ENCODE measurements at places on chromosomes 5 and 9.

DNA sequence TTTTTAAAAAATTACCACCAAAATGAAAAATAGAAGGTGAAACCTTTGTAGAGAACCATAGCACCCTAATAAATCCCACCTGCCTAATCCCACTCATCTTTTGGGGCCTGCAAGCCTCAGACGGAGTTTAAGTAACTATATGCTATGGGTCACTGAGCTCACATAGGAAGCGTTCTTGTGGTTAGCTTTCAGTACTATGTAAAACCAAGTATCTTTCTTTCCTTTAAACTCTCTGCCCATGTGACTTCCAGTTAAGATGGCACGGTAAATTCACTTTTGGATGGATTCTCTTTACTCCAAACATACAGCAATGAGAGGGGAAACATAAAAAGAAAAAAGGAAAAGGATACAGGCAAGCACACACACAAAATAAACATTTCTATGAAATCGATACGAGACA lies 50.9 kb downstream of the FANCC start:
- DNase-seq: no peak

- DNase-seq: no peak
These were observed 4.3 kb upstream of the ACER2 start for GRCh38 chr9:19404283-19405075.

DNA sequence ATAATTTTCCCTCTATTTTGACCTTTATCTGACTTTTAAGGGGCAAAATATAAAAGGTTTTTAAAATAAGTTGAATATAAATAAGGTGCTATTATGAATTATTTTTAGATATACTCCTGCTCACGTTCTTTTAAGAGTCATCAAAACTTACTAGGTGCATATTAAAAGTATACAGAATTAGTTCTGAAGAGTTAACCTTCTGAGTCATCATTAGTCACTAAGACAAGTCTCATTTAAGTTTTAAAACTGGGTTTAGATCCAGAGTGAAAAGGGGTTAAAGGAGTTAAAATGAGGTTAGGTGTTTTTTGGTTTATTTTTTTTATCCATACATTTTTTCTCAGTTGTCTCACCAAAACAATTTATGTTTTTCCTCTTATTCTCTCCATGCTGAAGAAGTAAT lies 41.7 kb downstream of the SMIM15 start:
- DNase-seq: no peak

- DNase-seq: no peak
These were observed 333.3 kb downstream of the SEMA5A start for GRCh38 chr5:9212605-9213004.

DNA sequence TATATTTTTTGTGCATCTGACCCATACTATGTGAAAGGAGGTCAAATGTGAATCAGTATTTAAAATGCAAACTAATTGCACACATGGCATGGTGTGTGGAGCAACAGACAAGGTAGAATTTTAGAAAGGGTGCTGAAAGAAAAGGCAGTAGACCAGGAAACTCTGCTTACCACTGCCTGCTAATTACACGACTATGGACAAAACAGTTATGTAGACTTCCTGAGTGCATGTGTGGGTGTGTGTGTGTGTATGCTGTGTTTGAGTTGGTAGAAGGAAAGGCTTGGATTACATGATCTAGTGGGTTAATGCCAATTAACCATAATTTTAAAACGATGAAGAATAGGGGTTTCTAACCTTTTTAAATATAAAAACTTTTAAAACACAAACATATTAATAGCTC lies 349.9 kb downstream of the SH3GL2 start:
- no peak for DNase-seq

GRCh38 chr5:169374761-169375160 lies 73.8 kb upstream of the SLIT3 start:
- DNase-seq: no peak

DNA sequence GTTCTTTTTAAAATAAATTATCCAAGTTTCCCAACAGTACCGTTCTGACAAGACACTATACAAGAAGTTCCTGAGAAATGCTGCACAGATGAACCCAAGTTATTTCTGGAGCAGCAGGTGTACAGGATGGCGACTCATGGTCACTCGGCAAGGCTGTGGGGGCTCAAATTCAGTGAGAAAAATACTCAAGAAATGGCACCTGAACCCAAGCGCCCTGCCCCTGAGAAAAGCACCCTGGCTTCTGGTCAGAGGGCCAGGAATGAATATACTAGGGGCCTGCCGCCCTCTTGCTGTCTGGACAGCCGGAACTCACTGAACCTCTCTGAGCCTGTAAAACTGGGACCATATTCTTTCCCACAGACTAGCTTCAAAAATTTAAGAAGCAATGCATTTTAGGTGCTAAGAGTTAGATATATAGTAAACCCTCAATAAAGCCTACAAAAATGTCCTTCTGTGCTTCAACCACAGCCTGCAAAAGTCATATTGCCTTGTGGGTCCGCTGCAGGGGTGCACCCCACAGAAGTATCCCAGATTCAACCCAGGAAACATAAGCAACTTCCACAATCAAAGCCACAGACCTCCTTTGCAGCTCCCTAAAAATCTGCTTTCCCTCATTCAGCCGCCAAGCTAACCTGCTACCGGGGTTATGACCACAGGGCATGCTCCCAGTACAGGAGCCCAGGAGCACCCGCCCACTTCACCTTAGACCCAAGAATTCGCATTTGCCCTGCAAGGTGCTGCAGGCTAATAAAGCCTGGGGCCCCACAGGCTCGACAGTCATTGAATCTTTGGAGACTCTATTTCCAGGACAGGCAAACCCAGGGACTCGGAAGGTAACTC lies 1.4 kb downstream of the RAPGEF1 start:
- DNase-seq: no peak

DNA sequence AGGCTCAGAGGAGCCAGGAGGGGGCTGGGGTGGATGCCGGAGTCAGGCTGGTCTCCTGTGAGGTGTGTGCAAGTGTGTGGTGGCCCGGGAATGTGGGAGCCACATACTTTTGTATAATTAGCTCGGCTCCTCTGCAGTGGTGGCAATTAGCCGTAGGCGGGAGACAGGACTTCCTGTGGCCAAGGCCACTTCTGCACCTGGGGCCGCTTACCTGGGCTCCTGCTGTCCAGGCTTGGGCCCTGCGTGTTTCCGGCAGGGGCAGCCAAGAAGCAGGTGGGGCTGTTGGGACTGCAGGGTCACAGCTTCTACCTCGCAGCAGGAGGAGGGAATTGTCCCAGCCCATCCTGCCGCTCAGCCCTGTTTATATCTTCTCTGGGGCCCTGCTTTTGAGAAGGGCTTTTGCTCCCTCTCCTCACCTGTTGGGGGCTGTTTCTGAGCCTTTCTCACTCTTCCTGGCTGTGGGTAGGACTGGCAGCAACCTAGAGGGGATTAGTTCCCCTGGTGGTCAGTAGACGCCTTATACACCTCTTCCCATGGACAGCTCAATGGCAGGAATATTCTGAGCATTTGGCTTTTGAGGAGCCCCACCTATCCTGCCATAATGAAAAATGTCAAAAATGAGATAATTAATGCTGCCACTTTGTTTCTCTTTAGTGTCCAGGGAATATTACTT lies 145.4 kb upstream of the PITX1 start:
- DNase-seq: no peak

- no peak for DNase-seq
These were observed 8.1 kb upstream of the COL5A1 start for GRCh38 chr9:134633362-134634142.

GRCh38 chr9:116233160-116233530 lies 79.6 kb downstream of the PAPPA start:
- DNase-seq: no peak

- DNase-seq: no peak
These were observed 18.4 kb upstream of the TRAF1 start for GRCh38 chr9:120944948-120945347.

DNA sequence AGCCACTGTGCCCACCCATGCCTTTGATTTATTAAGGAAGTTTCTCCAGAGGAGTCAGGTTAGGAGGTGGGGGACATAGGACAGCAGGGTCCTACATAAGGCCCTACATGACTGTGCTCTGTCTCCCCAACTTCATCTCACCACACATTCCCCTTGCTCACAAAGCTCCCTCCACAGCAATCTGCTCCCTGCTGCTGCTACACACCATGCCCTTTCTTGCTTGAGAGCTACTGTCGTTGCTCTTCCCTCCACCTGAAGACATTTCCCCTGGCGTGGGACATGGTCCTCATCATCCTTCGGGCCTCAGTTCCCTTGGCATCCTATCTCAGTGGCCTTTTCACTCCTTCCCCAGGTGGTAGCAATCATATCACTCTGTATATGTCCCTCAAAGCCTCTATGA lies 75.9 kb upstream of the DAPK1 start:
- no peak for DNase-seq

GRCh38 chr9:31045810-31046209 lies 1338.6 kb upstream of the ACO1 start:
- no peak for DNase-seq

- DNase-seq: no peak
These were observed 58.5 kb downstream of the SGCD start for GRCh38 chr5:156385416-156385815.

DNA sequence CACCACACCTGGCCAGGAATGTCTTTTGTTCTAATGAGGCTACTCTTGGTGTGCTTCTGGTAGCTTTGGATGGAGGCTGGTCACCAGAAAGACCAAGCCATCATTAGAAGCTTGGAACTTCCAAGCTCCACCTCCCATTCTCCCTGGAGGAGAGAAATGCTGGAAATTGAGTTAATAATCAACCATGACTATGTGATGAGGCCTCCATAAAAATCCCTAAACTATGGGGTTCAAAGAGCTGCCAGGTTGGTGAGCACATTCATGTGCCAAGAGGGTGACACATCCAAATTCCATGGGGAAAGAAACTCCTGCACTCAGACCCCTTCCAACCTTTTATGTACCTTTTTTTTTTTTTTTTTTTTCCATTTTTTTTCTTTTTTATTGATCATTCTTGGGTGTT lies 105.5 kb upstream of the SPATA31C2 start:
- DNase-seq: no peak

- DNase-seq: no peak
These were observed 43.8 kb downstream of the SPRY4 start for GRCh38 chr5:142281008-142281367.

DNA sequence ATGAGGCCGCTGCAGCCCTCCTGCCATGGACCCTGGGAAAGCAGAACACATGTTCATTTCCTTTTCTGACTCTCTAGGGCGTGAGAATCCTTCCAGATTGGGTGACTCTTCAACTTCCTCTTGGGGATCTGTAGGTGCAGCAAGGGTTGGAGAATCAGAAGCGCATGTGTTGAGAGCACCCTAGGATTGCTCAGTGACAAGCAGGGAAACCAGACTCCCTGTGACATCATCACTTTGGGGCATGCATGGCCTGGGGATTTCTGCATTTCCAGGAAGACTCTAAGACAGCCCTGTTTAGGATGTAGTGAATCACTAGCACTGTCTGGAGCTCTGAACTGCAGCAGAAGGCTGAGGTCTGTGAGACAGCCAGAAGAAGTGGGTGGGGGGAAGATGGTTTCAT lies 15.1 kb upstream of the LCP2 start:
- no peak for DNase-seq

DNA sequence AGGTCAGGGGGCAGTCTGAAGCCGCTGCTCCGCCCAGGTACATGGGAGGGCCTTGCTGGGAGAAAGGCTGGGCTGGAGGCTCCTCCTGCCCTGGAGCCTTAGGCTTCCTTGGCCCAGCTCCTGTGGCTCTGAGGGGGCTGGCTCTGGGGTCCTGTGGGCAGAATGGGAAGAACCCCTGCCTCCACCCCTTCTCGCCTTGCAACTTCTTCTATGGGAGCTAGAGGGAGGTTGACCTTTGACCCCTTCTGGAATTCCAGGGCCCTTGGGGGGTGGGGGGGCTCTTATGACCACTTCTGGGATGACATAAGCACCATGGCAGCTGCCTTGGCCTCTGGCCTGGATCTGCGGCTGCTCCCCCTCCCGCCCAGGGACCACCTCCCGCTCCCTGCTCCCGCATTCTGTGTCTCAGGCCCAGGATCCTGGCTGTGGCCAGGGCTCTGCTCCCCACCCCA lies 32.2 kb downstream of the IER5L start:
- no peak for DNase-seq

GRCh38 chr9:126270556-126270955 lies 56.1 kb upstream of the MVB12B start:
- no peak for DNase-seq

- DNase-seq: no peak
These were observed 78.7 kb upstream of the TYRP1 start for GRCh38 chr9:12614488-12614887.

- no peak for DNase-seq
These were observed 31.4 kb downstream of the CFAP77 start for GRCh38 chr9:132441404-132441803.

DNA sequence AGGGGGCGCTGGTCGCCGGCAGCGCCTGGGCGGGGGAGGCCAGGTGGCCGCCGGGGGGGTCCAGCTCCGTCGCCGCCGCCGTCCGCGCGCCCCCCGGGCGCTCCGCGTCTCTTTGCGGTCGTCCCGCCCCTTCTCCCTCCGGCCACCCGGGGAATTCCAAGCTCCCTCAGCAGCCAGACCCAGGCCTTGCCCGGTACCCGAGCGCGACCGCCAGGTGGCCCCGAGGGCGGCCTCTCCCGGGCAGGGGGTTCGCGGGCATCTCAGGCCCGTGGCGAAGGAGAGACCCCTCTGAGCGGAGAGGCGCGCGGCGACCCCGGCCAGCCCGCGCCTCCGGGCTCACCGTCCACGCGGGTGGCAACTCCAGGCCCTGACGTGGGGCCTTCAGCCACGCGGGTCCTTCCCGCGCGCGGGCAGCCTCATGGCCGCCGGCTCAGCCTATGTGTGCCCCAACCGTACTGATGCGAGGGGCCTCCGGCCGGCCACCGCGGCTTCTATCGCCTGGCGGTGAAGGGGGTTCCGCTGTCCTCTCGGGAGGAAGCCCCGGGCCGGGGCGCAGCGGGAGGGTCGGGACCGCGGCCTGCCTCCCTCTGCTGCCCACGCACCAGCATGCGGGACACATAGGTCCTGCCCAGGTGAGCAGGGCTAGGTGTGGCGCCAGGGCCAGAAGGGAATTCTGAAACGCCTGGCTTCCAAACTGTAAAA lies 529 bp upstream of the NRARP start:
- no peak for DNase-seq

DNA sequence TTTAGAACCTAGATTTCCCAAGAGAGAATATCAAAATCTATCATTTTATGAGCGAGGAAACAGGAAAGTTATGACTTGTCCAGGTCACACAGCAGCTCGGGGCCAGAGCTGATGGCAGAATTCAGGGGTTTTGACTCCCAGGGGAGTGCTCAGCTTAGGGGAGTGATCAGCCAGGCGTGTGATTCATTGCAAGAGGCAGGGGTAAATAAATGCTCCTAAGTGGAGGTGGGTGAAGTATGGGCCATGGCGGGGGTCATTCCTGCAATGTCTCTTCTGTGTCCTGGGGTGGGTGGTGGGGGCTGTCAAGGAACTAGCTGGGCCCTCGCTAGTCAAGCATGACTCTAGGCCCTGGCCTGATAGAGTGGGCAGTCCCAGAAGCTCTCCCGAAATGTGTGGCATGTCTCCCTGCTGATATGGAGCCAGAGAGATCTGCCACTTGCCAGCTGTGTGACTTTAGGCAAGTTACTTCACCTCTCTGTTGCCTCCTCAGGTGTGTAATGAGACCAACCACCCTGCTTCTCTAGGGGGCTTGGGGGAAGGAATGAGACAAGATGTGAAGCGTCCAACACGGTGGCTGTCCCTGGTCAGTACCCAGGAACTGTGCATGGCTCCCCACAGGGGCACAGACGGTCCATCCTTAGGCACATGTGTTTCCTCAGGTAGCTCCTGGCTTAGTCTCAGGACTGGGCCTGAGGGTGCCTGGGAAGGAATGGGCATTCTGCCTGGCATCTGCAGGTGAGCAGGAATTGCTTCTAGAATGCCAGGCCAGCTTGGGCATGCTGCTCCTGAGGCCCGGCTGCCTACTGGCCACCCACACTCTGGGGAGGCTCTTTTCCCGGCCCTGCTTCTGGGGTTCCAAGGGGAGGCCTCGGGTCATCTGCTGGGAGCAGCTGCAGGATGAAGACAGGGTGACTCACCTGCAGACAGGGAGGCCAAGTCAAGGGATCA lies 36.5 kb upstream of the SH3PXD2B start:
- no peak for DNase-seq

GRCh38 chr9:101442318-101442717 lies 6.7 kb upstream of the ALDOB start:
- DNase-seq: no peak
